ENCODE measurements at places on chromosomes 11 and 22.

GRCh38 chr11:68872216-68873003, 30.7 kb upstream of the CPT1A start:
- no peak for DNase-seq
- H3K4me1 ChIP-seq: no peaks in the 10 kb centered on the region
- no peaks in the 10 kb centered on the region for H3K27me3 ChIP-seq
- H3K27ac ChIP-seq: no peak overlapping the region
- H3K4me3 ChIP-seq: no peak overlapping the region
- H3K36me3 ChIP-seq: no peaks in the 10 kb centered on the region

GRCh38 chr11:130071211-130071712, 1.6 kb downstream of the APLP2 start:
- H3K36me3 ChIP-seq: no peaks in the 10 kb centered on the region
- H3K27ac ChIP-seq: no peak overlapping the region
- H3K4me3 ChIP-seq: peak overlapping the region; percentile 93
- no peaks in the 10 kb centered on the region for H3K4me1 ChIP-seq

- no peak overlapping the region for H3K27ac ChIP-seq
- peaks cover 28% of the 10 kb centered on the region for H3K27me3 ChIP-seq
- no peaks in the 10 kb centered on the region for H3K4me1 ChIP-seq
- no peak overlapping the region for H3K4me3 ChIP-seq
- no peaks in the 10 kb centered on the region for H3K36me3 ChIP-seq
Observed at GRCh38 chr22:48880749-48881148, 946.9 kb downstream of the BRD1 start.

- peaks cover 12% of the 10 kb centered on the region for H3K4me1 ChIP-seq
- no peak for DNase-seq
- H3K36me3 ChIP-seq: no peaks in the 10 kb centered on the region
- no peaks in the 10 kb centered on the region for H3K27me3 ChIP-seq
Observed at GRCh38 chr11:90355200-90355599, 132.4 kb upstream of the CHORDC1 start.

DNA sequence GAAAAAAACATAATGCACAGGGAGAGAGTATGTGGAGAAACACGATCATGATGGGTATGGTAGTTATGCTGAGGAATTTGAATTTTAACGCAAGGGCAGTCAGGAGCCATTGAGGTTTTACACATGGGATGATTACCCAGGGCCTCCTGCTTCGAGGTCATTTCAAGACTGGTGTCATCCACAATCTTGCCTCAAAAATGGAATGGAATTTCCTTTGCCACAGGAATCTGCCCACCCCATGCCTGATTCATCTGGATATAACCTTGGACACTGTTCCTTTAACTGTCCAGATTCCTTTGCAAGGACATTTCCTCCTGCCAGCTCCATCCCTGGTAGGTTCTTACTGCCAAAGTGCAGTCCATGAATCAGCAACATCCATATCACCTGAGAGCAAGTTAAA, 655.9 kb upstream of the TENM4 start:
- H3K36me3 ChIP-seq: no peaks in the 10 kb centered on the region
- no peak overlapping the region for H3K27ac ChIP-seq
- H3K4me3 ChIP-seq: no peak overlapping the region

DNA sequence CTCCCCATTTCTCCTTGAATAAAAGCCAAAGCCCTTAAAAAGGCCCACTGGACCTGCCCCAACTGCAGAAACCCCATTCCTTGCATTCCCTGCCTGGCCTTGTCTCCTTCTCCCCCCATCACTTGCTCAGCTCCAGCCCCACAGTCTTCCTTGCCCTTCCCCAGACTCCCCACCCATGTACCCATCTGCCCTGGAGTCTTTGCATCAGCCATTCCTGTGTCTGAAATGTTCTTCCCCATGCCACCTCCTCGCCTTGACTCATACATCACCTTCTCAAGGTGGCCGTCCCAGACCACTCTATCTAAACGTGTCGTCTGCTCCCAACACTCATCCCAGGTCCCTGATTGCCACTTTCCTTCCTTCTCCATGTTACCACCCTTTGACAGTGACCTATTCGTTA, 77.4 kb upstream of the SHANK2 start:
- no peak overlapping the region for H3K4me3 ChIP-seq
- H3K36me3 ChIP-seq: no peaks in the 10 kb centered on the region
- no peaks in the 10 kb centered on the region for H3K27me3 ChIP-seq
